ENCODE measurements at places on chromosomes 1 and 21.
A peak's percentile ranks its signal among the peaks of the same experiment; 100 is the strongest.

DNA sequence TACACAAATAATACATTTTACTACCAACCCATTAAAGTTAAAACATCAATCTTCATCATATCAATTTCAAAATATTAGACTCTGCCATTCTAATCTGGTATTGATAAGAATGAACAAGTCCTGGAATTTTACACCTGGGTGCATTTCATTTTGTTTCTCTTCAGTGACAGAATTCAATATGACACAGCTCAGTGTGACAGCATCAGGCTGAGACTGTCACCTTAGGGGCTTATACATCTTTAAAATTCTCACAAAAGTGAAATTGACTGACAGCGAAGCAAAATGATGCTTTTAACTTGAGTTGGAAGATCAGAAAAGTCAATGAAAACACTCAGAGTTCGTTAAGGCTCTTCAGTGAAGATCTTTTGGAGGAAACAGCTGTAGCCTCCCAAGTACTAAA is 213.0 kb downstream of the DAB1 start:
- DNase-seq = no peak

GRCh38 chr21:36661511-36662309 is 37.2 kb upstream of the SIM2 start:
- no peak for DNase-seq

DNA sequence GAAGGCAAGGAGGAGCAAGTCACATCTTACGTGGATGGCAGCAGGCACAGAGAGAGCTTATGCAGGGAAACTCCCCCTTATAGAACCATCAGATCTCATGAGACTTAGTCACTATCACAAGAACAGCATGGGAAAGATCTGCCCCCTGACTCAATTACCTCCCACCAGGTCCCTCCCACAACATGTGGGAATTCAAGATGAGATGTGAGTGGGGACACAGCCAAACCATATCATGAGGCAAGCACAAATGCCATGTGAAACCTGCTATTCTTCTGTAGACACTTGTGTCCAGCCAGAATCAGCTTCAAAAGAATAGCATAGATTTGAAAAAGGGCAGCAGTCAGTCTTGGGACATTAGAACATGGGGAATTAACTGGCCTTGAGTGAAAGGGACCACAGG is 32.2 kb upstream of the UBE2U start:
- DNase-seq = no peak

- no peak for DNase-seq
Measured at GRCh38 chr1:39927538-39927937, 25.8 kb upstream of the MYCL start.

DNA sequence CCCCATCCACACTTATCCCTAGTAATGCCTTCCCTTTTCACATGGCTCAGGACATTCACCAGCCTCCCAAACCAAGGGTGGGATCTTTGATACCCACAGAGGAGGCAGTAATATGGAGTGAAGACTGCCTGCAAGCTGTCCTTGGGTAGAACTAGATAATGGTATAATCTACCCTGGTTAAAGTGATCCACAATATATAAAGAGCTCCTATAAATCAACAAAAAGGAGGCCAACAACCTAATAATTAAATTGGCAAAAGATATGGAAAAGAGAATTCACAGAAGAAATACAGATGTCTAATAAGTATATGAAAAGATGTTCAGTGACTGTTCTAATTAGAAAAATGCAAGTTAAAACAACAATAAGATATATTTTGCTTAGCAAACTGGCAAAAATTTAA is 30.7 kb upstream of the SPOCD1 start:
- DNase-seq = no peak

GRCh38 chr1:170640581-170640980 is 23.4 kb upstream of the PRRX1 start:
- no peak for DNase-seq

DNA sequence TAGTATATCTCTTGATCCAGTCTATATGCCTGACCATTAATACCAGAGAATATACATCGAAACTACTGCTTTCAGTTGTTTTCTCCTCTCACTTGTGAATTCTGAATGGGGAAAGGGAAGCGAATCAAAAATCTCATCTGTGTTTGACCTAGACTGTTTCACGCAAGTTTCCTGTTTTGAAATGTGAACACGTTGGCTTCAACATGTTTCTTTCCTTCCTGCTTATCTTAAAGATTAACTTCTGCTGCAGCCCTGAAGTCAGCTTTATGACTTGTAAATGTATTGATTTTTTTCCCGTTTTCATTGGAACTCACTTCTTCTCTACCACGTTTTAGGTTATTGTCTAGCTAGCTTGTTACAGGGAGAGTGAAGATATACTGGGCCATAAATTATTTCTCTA is 49.9 kb downstream of the SNX27 start:
- no peak for DNase-seq

GRCh38 chr1:231487910-231488309 is 40.6 kb upstream of the TSNAX start:
- no peak for DNase-seq

DNA sequence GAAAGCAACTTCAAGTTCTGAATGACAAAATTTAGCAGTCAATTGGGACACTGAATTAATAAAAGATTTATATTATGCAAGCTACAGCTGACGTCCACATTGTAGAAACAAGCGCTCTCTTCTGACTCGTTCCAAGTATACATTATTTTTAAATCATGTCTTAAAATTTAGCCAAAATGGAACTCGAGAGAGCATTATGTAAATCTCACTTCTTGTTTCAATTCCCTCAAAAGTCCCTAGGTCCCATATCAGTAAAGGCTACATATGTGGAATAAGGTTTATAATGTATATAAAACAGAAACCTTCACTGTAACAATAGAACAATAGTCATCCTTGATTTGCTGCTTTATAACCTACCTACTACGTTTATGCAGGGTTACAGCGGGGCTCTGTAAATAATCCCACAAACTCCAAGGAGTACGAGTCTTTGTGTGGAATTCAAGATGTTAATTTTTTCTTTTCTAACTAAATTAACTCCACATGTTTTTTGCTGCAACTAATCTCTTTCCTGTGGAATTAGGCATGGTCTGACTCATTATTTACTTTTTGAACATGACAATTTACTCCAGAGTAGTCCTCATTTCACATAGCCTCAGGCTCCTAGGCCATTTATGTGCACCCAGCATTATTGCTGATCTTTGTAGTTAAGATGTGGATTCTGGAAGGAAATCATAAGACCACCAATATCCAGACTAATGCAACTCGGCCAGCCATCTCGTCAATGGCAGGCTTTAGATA is 785.1 kb downstream of the LTN1 start:
- DNase-seq = no peak

- DNase-seq = no peak
Measured at GRCh38 chr21:39119891-39120290, 63.4 kb downstream of the PSMG1 start.

GRCh38 chr1:51515312-51515960 is 3.6 kb downstream of the EPS15 start:
- no peak for DNase-seq

DNA sequence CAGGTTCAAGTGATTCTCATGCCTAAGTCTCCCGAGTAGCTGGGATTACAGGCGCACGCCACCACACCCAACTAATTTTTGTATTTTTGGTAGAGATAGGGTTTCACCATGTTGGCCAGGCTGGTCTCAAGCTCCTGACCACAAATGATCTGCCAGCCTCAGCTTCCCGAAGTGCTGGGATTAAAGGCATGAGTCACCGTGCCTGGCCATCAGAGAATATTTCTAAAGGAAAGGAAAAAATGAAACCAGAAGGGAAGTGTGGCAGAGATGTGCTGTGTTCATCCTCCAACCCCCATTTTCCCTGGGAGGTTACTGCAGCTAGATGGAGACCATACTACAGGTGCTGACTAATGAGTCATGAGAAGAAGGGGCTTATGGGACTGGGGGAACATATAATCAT is 964.1 kb downstream of the TTLL7 start:
- DNase-seq = no peak

GRCh38 chr1:36836196-36836883 is 198.0 kb downstream of the GRIK3 start:
- no peak for DNase-seq

DNA sequence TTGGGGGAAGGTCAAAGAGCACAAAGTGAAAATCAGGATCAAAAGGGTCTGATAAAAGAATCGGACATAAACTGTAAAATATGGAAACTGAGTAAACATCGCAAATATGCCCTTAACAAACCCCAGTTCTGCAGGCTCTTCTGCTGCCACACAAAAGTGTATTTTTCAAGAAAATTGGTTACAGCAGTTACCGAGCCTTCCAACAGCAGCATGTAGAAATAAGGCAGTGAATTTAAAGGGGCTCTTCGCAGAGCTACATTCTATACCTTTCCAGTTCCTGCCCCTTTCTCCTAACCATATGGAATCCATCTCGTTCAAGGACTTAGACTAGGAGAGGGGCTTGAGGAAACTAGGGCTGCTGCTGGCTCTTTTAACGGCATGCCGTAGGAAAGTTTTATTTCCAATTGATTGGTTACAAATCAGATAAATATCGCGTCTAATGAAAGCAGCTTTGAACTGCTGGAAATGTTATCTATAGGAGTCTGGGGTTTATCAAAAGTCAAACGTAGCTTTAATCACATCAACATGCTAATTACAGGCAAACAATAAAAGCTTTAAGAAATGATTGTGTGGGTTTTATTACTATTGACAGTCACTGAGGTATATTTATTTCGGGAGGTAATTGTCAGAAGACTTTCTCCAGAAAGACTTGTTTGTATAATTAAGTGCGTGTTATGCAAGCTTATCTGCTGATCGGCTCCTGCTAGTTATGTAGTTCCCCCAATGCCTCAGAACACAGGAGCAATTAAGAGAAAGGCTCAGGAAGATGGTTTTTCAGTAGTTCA is 59.1 kb downstream of the GORAB start:
- DNase-seq = no peak

DNA sequence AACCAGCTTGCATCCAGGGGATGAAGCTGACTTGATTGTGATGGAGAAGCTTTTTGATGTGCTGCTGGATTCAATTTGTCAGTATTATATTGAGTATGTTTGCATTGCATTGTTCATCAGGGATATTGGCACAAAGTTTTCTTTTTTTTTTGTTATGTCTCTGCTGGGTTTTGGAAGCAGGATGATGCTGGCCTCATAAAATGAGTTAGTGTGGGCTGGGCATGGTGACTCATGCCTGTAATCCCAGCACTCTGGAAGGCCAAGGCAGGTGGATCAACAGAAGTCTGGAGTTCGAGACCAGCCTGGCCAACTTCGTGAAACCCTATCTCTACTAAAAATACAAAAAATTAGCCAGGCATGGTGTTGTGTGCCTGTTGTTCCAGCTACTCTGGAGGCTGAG is 8.6 kb downstream of the OR2L3 start:
- no peak for DNase-seq

- peak; percentile 66 for DNase-seq
Measured at GRCh38 chr1:168603501-168604110, 27.2 kb downstream of the XCL1 start.

- no peak for DNase-seq
Measured at GRCh38 chr21:44966135-44967081, 26.6 kb downstream of the SLX9 start.

DNA sequence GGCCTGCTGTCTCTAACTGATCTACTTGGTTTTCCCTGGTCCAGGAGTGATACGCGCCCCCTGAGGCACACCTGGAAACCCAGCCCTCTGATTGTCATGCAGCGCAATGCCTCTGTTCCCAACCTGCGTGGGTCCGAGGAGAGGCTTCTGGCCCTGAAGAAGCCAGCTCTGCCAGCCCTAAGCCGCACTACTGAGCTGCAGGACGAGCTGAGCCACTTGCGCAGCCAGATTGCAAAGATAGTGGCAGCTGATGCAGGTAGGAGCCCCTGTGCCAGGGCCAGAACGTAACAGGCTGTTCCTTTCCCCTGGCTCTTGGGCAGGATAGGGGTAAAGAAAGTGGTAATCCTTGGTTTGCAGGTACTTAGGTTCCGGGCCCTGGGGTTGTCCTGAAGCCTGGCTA is 6.8 kb downstream of the MTFR1L start:
- DNase-seq = no peak

DNA sequence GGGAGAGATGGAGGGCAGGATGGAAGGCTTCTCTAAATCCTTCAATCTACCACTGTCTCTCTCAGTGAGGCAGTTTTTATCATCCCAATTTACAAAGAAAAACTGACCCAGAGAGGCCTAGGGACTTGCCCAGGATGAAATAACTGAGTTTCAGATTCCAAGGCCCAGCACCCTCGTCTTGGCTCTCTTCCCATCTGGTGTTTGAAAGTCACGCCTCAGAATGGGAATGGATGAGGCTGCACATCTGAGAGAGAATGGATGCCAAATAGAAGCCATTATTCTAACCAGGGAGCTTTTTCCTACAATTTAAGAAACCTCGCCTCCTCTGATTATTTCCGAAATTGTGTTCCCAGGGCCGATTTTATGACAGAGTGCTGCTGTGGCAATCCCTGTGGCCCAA is 10.6 kb upstream of the KCNN3 start:
- no peak for DNase-seq

DNA sequence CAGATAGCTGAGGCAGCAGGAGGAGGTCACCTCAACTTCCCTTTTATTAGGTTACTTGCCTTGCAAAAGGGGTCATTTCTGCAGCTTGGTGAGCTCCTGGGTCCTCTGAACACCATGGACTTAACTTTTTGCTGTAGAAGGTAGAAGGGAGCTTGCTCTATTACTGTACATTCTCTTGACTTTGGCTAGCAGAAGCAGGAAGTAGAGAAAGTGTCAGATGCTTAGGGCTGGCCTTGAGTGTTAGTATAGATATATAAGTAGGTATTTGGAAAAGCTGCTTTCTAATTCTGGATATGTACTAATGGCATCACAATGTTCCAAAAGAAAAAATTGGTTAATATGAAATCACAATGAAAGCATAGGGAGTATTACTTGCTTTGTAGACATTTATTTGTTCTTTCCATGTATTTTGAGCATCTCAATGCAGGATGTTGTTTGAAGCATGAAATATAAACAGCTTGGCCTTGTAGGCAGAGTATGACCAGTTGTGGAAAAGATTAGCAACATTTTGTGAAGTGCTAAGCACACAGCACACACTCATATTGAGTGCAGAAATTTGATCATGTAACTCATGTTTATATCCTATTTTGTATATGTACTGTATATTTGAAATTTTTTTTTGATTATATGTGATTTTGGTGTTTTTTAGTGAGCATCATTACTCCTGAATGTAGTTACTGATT is 108.8 kb downstream of the DYRK1A start:
- no peak for DNase-seq

- no peak for DNase-seq
Measured at GRCh38 chr1:182092336-182092735, 30.8 kb upstream of the ZNF648 start.

- DNase-seq = no peak
Measured at GRCh38 chr1:71074681-71075080, 6.2 kb downstream of the ZRANB2 start.

DNA sequence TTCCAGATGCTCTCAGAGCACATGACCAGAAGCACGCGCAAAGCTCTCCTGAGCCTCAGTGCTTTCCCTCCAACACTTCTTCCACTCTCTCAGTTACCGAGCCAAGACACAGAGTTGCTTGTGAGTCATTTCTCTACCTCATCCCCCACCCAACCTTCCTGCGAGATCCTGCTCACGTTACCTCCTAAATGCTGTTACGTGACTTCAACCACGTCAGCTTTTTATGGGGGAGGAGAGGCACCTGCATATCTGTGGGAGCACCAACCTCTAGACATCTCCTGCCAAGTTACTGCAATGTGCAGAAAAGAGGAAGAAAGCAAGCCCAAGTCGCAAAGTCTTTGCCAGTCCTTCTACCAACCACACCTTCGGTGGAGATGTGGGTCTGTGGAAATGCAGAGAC is 27.2 kb upstream of the ERG start:
- no peak for DNase-seq

All from C1 segment of cervical spinal cord (tissue), 14 donors.